ENCODE measurements at places on chromosomes 5 and 9.

DNA sequence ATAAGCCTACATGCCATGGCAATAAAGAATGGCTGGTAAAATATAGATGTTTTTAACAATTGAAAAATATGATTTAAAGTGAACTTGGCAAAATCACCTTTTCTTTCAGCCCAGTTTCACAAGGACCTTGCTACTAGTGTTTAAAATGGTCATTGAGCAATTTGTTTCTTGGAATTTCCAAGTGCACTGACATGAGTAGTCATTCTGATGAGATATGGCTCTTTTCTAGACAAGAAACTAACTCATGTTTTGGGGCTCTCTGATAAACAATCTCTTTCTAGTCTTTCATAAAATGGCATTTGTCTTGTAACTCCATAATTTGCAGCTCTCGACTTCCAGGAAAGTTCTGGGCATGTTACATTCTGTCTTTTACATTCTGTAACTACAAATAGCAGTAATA lies 176.8 kb downstream of the NR2F1-AS1 start:
- no peak overlapping the region for H3K27ac ChIP-seq
- H3K27me3 ChIP-seq, result no peaks in the 10 kb centered on the region
- no peak for DNase-seq
- no peaks in the 10 kb centered on the region for H3K4me1 ChIP-seq
- H3K4me3 ChIP-seq, result no peak overlapping the region

DNA sequence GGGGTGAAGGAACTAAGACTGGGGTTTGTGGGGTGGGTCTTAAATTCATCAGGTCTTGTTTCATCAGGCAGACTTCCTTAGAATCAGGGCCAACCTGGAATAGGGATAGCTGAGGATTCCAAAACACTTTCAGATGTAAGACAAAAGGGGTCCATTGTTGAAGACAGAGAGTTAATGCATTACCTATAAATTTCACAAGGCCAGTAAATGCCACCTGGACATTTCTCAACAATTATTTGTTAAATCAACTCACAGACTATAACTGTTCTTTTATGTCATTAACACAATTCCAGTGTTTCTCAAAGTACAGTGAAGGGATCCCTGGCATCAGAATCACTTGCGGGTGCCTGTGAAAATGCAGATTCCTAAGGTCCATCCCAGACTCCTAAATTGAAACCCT lies 2.8 kb downstream of the MARCHF3 start:
- no peak overlapping the region for H3K4me3 ChIP-seq
- DNase-seq, result no peak

GRCh38 chr5:136332223-136333015 lies 32.9 kb downstream of the TRPC7 start:
- no peaks in the 10 kb centered on the region for H3K36me3 ChIP-seq
- H3K4me1 ChIP-seq, result no peaks in the 10 kb centered on the region
- no peaks in the 10 kb centered on the region for H3K27me3 ChIP-seq
- H3K4me3 ChIP-seq, result no peak overlapping the region
- H3K27ac ChIP-seq, result no peak overlapping the region

- no peak overlapping the region for H3K27ac ChIP-seq
- no peaks in the 10 kb centered on the region for H3K4me1 ChIP-seq
- no peaks in the 10 kb centered on the region for H3K27me3 ChIP-seq
- H3K4me3 ChIP-seq, result no peak overlapping the region
- no peak for DNase-seq
Measured at GRCh38 chr5:90421136-90421535, 11.6 kb upstream of the CETN3 start.

DNA sequence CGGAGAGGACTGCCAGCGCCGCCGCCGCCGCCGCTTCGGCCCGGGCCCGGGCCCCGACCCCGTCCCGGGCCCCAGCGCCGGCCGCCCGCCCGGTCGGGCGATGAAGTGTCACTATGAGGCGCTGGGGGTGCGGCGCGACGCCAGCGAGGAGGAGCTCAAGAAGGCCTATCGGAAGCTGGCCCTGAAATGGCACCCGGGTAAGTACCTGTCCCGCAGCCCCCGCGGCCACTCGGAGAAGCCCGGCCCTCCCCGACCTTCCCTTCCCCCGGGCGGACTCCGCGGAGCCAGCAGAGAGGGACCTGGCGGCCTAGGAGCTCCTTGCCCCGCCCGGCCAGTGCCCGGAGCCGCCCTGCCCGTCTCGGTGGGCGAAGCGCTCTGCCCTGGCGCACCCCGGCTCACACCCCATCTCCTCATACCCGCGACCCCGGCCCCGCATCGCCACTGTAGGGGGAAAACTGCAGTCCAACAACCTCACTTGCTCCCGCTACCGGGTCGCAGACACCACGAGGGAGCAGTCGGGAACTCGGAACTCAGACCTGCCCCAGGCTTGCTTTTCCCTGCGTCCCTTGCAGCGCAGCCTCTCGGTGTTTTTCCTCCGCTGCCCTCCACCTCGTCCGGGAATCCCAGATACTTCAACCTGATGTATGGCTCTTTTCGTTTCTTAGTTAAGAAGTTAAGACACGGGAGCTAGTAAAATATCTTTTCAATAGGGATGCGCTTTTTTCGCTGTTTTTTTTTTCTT lies 532 bp downstream of the DNAJC21 start:
- H3K27me3 ChIP-seq, result no peaks in the 10 kb centered on the region
- H3K27ac ChIP-seq, result peak overlapping the region; percentile 79
- peaks cover 23% of the 10 kb centered on the region for H3K36me3 ChIP-seq
- DNase-seq, result peak; percentile 72

DNA sequence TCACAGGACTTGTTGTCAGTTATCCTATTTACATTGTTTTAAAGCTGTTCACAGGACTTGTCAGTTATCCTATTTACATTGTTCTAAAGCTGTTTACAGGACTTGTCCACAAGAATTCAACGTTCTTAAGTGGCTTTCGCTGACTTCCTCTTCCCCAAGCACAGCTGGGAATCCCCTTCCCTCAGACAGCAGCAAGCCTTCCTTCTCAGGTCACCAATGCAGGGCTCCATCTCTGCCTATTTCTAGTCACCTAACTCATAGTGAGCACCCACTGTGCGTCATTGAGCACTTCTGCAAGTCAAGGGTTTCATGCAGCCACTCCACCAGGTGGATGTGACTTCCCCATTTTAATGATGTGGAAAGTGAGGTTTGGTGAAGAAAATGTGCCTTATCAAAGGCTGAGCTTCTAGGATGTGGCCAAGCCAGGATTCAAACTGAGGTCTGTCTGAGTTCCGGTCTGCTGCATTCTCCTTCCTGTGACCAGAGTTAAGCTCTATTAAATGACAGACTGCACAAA lies 109.8 kb upstream of the ZNF462 start:
- H3K4me3 ChIP-seq, result no peak overlapping the region
- no peak overlapping the region for H3K27ac ChIP-seq
- no peaks in the 10 kb centered on the region for H3K27me3 ChIP-seq

DNA sequence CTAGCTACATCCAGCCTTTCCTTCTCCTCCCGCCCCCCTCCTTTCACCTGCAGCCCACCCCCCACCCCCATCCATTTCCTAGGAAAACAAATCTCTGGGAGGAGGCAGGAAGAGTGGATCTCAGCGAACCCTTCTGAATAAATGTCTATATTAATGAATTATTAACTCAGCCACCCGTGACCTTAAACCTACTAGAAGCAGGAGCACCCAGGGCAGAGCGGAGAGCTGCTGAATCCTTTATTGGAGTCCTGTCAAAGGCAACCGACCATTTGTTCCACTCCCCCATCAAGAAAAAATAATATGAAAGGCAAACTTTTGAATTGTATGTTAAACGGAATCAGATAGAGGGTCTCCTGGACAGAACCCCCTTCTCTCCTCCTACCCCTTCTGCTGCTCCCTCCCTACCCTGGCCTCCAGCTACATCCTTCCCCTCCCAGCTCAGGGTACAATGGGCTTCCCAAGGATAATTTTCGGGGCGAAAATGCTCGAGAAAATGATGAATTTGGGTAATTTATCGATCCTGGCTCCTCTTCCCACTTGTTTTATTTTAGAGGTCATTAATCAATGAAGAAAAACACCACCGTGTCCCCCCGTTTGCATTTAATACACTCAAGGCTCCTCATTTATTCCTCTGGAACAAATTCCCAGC lies 3.3 kb upstream of the PRDM6 start:
- DNase-seq, result no peak
- peaks cover 90% of the 10 kb centered on the region for H3K27me3 ChIP-seq
- H3K27ac ChIP-seq, result no peak overlapping the region
- H3K36me3 ChIP-seq, result no peaks in the 10 kb centered on the region
- no peak overlapping the region for H3K4me3 ChIP-seq
